ENCODE measurements at places on chromosomes 5 and 9. TPM values are rescaled to one million over a fixed set of nuclear protein-coding genes. Genes with fewer than 3 reads are reported as not detected.

Gene HRH2
- total RNA-seq, result 13.7 TPM

Gene PCDHB12
- not detected for total RNA-seq

Gene PCA3
- total RNA-seq, result not detected

Gene TMEM252
- not detected for total RNA-seq

Gene MYMK
- not detected for total RNA-seq

Gene SOX30
- total RNA-seq, result 0.18 TPM

GRCh38 chr5:51278539-51278938 lies 104.7 kb upstream of the ISL1 start:
- no peak overlapping the region for H3K27ac ChIP-seq
- H3K27me3 ChIP-seq, result no peaks in the 10 kb centered on the region
- H3K4me3 ChIP-seq, result no peak overlapping the region
- no peak for DNase-seq
- H3K4me1 ChIP-seq, result no peaks in the 10 kb centered on the region
- H3K36me3 ChIP-seq, result no peaks in the 10 kb centered on the region

GRCh38 chr5:77321793-77322394 lies 111.4 kb downstream of the PDE8B start:
- no peaks in the 10 kb centered on the region for H3K4me1 ChIP-seq
- no peak overlapping the region for H3K27ac ChIP-seq
- no peak overlapping the region for H3K4me3 ChIP-seq

- no peak for DNase-seq
- no peak overlapping the region for H3K27ac ChIP-seq
- no peaks in the 10 kb centered on the region for H3K36me3 ChIP-seq
- H3K4me1 ChIP-seq, result no peaks in the 10 kb centered on the region
- H3K27me3 ChIP-seq, result peaks cover 9% of the 10 kb centered on the region
Measured at GRCh38 chr5:180343831-180344695, 9.1 kb downstream of the GFPT2 start.

DNA sequence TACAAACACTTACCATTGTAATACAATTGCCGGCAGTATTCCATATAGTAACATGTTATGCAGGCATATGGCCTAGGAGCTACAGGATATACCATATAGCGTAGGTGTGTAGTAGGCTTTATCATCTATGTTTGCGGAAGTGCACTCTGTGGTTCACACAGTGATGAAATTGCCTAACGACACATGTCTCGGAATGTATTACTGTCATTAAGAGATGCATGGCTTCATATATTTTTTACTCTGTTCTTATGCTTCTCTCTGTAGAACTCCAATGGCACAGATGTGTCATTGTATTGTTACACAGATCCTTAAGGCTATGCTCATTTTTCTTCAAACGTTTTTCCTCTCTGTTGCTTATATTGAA lies 19.2 kb upstream of the ANKRD18A start:
- H3K27me3 ChIP-seq, result no peaks in the 10 kb centered on the region
- no peak overlapping the region for H3K27ac ChIP-seq
- H3K36me3 ChIP-seq, result no peaks in the 10 kb centered on the region
- H3K4me1 ChIP-seq, result no peaks in the 10 kb centered on the region

DNA sequence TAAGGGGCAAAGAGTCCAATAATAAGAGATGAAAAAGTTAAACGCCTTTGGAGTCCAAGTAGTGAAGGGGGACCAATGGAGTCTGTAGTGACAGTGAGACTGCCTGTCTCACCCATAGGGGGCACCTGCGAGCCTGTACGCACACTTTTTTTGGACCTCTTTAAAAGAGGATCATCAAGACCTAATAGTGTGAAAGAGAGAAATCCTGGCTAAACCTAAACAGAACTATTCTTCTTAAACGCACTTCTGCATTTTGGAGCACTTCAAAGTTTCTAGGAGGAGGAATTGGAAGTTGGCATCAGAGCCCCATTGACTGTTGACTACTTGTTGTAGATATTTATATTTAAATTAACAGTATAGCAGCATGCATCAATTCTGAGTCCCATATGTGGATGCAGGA lies 636.1 kb upstream of the KLF4 start:
- DNase-seq, result no peak
- H3K27ac ChIP-seq, result no peak overlapping the region
- H3K36me3 ChIP-seq, result no peaks in the 10 kb centered on the region
- H3K4me3 ChIP-seq, result no peak overlapping the region
- H3K4me1 ChIP-seq, result no peaks in the 10 kb centered on the region
- H3K27me3 ChIP-seq, result no peaks in the 10 kb centered on the region

- no peaks in the 10 kb centered on the region for H3K36me3 ChIP-seq
- no peaks in the 10 kb centered on the region for H3K4me1 ChIP-seq
- no peaks in the 10 kb centered on the region for H3K27me3 ChIP-seq
- DNase-seq, result no peak
Measured at GRCh38 chr5:3010953-3011763, 259.7 kb upstream of the IRX2 start.

DNA sequence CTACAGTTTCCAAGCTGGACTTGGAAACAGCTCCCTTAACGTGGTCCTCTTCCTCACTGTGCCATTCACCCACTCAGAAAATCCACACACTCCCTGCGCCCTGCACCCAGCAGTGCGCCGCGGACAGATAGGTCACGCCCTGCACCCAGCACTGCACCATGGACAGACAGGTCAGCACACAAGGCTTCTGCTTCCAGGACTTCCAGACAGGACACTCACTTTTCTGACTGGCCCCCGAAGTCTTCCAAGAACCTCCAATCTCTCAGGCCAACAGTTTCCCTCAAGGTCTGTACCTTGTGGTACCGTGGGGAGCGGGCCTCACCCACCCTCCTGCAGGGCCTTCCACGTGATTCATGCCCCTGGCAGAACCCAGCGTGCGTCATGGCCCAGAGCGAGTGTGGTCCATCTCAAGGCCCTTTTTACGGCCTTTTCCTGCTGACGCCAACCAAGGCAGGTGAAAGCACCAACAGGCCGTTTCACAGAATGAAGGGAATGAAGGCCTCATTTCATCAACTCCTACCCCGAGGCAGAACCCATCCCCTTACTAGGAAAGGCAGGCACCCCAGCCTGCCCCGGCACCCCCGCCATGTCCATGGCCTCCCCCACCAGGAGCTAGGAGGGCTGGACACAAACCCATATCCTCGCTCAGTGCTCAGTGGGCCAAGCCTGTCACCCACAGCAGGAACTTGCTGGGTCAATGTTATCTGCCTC lies 17.3 kb downstream of the VAV2 start:
- H3K27me3 ChIP-seq, result no peaks in the 10 kb centered on the region
- H3K4me3 ChIP-seq, result no peak overlapping the region
- H3K27ac ChIP-seq, result no peak overlapping the region
- no peak for DNase-seq
- H3K4me1 ChIP-seq, result no peaks in the 10 kb centered on the region
- H3K36me3 ChIP-seq, result no peaks in the 10 kb centered on the region

GRCh38 chr5:171898386-171898785 lies 108.1 kb downstream of the FBXW11 start:
- H3K4me1 ChIP-seq, result no peaks in the 10 kb centered on the region
- DNase-seq, result no peak
- H3K27ac ChIP-seq, result no peak overlapping the region

DNA sequence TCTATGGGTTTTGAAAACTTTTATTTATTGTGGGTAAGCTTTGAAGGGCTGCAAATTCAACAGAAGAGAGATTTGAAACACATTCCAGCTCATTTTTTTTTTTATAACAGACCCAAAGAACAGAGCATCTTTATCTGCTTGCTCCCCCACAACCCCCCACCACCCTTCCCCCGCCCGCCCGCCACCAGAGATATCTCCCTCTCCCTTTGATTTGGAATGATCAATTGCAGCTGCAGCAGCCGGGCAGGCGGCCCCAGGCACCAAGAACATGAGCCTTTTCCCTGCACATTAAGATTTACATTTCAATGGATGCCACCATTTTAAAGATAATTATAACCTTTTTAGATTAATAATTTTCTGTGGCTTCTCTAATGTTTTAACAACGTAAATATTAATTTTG lies 510.9 kb downstream of the ZNF608 start:
- no peaks in the 10 kb centered on the region for H3K27me3 ChIP-seq
- H3K4me3 ChIP-seq, result no peak overlapping the region
- H3K36me3 ChIP-seq, result no peaks in the 10 kb centered on the region
- H3K4me1 ChIP-seq, result no peaks in the 10 kb centered on the region

DNA sequence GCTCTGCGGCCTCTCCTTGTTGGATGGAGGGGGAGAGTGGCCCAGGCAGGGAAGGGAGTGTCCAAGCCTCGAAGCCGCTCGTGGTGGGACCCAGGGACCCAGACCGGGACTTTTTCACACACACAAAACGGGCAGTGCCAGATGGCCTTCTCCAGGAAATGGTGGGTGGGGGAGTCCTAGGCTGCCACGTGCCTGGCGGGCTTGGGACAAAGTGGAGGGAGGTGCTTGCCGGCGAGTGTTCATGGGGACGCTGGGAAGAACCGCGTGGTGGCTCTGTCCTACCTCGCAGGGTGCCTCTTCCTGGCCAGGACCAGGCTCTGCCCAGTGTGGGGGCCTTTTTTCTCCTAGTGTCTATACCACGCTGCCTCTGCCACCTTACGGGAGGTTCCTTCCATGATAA lies 155.0 kb upstream of the COL5A1 start:
- H3K36me3 ChIP-seq, result no peaks in the 10 kb centered on the region
- H3K4me3 ChIP-seq, result no peak overlapping the region
- H3K27ac ChIP-seq, result no peak overlapping the region
- no peaks in the 10 kb centered on the region for H3K4me1 ChIP-seq
- no peaks in the 10 kb centered on the region for H3K27me3 ChIP-seq
- DNase-seq, result no peak

GRCh38 chr5:148972974-148973374 lies 89.9 kb downstream of the SH3TC2 start:
- H3K4me1 ChIP-seq, result no peaks in the 10 kb centered on the region
- no peak for DNase-seq
- H3K36me3 ChIP-seq, result no peaks in the 10 kb centered on the region
- no peak overlapping the region for H3K27ac ChIP-seq
- no peak overlapping the region for H3K4me3 ChIP-seq

- no peaks in the 10 kb centered on the region for H3K27me3 ChIP-seq
- DNase-seq, result no peak
- H3K4me3 ChIP-seq, result no peak overlapping the region
- H3K36me3 ChIP-seq, result no peaks in the 10 kb centered on the region
Measured at GRCh38 chr5:29984156-29984540, 1209.3 kb upstream of the CDH6 start.

DNA sequence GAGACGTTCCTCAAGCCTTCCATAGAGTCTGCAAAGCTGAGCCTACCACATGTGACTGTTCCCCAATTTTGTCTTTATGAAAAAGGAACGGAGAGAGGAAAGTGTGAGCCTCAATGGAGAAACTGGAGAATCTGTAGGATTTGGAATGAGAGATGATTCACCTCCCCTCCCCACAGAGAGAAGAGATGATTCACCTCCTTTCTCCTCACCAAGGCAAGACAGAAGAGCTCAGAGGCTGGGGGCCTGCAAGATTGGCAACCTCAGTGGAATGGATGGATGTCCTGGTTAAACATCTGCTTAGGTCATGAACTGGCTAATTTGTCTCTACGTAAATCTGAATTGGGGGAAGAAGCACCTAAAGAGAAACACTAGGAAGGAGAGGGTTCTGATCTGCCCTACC lies 17.0 kb upstream of the MOCS2 start:
- H3K27ac ChIP-seq, result no peak overlapping the region
- no peak for DNase-seq
- H3K36me3 ChIP-seq, result no peaks in the 10 kb centered on the region

- peak; percentile 86 for DNase-seq
- H3K4me1 ChIP-seq, result peaks cover 34% of the 10 kb centered on the region
- no peaks in the 10 kb centered on the region for H3K27me3 ChIP-seq
- peak overlapping the region; percentile 48 for H3K4me3 ChIP-seq
Measured at GRCh38 chr5:140251527-140251973, 51.4 kb downstream of the PFDN1 start.

DNA sequence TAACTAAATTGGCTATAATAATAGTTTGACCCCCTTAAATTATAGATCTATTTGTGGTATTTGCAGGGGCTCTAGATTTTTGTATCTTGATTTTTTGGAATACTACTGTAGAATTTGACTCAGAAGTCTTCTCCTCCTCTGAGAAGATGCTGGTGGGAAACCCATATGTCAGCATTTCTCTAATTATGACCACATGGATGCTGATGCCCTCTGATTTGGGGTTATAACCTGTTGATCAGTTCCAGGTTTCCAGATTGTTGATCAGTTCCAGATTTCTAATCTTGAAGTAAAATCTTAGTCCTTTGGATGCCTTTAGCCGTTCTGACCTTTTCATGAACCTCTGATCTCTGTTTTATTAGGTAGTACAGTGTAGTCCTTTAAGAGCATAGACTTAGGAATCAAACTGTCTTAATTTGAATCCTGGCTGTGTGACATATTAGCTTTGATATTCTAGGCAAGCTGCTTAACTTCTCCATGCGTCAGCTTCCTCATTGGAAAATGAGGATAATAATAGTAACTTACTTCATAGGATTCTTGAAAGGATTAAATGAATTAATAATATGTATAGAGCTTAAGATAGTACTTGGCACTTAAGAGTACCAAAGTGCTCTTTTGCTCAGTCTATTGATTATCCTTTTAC lies 8.1 kb downstream of the FSD1L start:
- no peak overlapping the region for H3K4me3 ChIP-seq
- H3K27ac ChIP-seq, result no peak overlapping the region
- H3K4me1 ChIP-seq, result peaks cover 11% of the 10 kb centered on the region
- H3K36me3 ChIP-seq, result peaks cover 20% of the 10 kb centered on the region

GRCh38 chr9:111630964-111631213 lies 245 bp upstream of the DNAJC25 start:
- H3K4me3 ChIP-seq, result peak overlapping the region; percentile 85
- no peak for DNase-seq
- H3K27me3 ChIP-seq, result no peaks in the 10 kb centered on the region

GRCh38 chr9:95003689-95004410 lies 277.4 kb downstream of the AOPEP start:
- peak overlapping the region; percentile 17 for H3K27ac ChIP-seq
- H3K4me1 ChIP-seq, result peaks cover 32% of the 10 kb centered on the region
- H3K27me3 ChIP-seq, result peaks cover 24% of the 10 kb centered on the region

- H3K4me3 ChIP-seq, result no peak overlapping the region
- H3K27ac ChIP-seq, result no peak overlapping the region
- H3K4me1 ChIP-seq, result no peaks in the 10 kb centered on the region
- H3K27me3 ChIP-seq, result no peaks in the 10 kb centered on the region
- DNase-seq, result no peak
Measured at GRCh38 chr5:34609951-34610441, 46.1 kb upstream of the RAI14 start.

DNA sequence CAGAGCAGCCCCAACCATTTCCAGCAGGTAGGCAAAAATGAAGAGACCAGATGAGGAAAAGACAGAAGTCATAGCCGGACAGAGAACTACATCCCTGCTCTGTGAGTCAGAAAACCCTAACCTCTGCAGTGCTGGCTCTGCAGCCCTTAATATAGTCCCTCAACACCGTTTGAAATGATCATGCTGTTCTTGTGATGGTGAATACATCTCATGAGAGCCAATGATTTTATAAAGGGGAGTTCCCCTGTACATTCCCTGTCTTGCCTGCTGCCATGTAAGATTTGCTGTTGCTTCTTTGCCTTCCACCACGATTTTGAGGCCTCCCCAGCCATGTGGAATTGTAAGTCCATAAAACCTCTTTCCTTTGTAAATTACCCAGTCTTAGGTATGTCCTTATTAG lies 216.8 kb upstream of the RFX3 start:
- H3K36me3 ChIP-seq, result no peaks in the 10 kb centered on the region
- H3K4me3 ChIP-seq, result no peak overlapping the region
- H3K27me3 ChIP-seq, result peaks cover 4% of the 10 kb centered on the region
- peaks cover 15% of the 10 kb centered on the region for H3K4me1 ChIP-seq
- no peak for DNase-seq

GRCh38 chr5:139390639-139391569 lies 1.2 kb upstream of the MZB1 start:
- H3K27ac ChIP-seq, result peak overlapping the region; percentile 99
- H3K4me1 ChIP-seq, result peaks cover 64% of the 10 kb centered on the region
- peaks cover 14% of the 10 kb centered on the region for H3K36me3 ChIP-seq
- no peaks in the 10 kb centered on the region for H3K27me3 ChIP-seq
- H3K4me3 ChIP-seq, result peak overlapping the region; percentile 99

GRCh38 chr9:83433846-83434245 lies 104.4 kb downstream of the FRMD3 start:
- no peaks in the 10 kb centered on the region for H3K36me3 ChIP-seq
- H3K4me3 ChIP-seq, result no peak overlapping the region
- H3K4me1 ChIP-seq, result no peaks in the 10 kb centered on the region
- no peak overlapping the region for H3K27ac ChIP-seq
